HFF-Myc (cell line): ENCODE measurements at places on chromosomes 5 and 9.

GRCh38 chr9:137048655-137049543, 2.9 kb upstream of the NPDC1 start:
- DNase-seq, result no peak

DNA sequence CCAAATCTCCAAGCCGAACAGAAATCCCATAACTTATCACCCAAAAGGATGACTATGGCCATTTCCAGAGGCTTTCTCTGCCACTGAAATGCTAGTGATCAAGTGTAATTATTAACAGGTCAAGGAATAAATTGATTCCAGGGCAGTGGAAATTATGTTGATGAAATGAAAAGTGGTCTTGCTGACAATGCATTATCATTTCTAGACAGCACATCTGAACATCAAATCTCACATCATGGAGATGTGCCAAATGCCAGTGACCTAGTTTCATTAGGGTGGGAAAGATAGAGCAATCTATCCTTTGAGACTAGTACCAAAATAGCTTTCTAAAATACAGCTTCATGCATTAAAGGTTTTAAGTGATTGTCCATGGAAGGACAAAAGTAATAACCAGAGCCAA, 86.1 kb downstream of the AUH start:
- no peak for DNase-seq

DNA sequence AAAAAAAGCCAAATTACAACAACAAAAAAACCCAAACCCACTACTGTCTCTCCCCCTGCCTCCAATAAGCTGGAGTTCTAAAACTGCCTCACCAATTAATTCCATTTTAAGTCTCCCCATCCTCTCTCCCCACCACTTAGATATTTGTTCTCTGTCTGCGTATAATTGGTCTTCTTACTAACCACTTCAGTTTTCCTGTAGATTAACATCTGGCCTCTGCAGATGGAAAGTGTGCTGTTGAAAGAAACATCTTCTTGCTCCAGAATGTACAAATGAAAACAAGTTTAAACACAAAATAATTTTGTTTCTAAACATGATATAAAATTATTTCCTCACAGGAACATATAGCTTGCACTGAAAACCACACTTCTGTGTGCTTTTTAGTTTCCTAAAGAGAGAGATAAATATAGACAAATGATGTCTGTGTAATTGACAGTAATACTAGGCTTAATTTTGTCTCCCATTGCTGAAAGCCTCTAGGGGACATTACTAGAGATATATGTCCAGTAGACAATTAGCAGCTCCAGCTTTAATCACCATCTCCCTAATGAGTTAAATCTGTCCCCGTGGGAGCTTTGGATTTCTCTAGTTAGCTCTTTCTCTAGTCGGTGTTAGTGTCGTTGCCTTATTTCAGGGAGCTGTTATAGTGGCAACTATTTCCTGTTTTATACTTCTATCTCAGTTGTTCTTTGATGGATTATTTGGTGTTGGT, 164.0 kb downstream of the ARHGAP26 start:
- no peak for DNase-seq

- no peak for DNase-seq
These were observed 23.4 kb downstream of the DMRTA1 start for GRCh38 chr9:22469928-22470544.

- DNase-seq, result no peak
These were observed 240.1 kb upstream of the RASA1 start for GRCh38 chr5:87027570-87027969.

GRCh38 chr9:19807182-19807892, 18.5 kb upstream of the SLC24A2 start:
- no peak for DNase-seq

DNA sequence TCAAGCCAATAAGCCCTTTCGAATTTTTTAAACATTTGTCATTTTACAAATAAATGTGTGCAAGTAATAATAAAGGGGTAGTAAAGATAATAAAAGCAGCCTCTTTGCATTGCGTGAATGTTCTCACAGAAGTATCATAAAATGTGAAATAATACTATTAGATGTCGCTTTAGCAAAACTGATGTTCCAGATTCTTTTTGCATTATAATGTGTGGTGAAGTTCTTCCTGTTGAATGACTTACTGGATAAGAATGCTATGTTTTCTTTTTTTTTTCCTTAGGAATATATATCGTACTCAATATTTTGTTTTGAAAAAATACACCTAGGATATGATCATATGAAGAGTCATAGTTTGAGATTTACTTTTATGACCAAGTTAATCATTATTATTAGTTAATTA, 85.2 kb upstream of the CDH12 start:
- no peak for DNase-seq

DNA sequence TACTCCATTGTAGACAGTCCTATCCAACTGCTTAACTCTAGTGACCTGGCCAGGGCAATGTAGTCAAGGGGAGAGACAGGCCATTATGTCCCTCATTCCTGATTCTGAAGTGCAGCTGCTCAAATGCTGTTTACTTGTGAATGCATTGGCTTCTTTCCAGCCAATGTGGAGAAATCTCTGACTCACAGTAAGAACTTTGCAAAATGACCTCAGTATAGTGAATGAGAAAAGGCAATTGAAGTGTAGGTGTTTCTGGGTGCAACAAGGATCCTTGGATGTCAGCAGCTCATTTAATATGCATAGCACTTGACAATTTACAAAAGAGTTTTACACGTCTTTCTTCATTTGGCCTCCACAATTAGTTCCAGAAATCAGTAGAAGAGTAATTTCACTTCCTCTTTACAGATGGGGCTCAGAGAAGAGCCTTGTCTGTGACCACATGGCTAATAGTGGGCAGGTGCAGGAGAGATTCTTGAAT, 367.2 kb downstream of the OSTF1 start:
- DNase-seq, result no peak

DNA sequence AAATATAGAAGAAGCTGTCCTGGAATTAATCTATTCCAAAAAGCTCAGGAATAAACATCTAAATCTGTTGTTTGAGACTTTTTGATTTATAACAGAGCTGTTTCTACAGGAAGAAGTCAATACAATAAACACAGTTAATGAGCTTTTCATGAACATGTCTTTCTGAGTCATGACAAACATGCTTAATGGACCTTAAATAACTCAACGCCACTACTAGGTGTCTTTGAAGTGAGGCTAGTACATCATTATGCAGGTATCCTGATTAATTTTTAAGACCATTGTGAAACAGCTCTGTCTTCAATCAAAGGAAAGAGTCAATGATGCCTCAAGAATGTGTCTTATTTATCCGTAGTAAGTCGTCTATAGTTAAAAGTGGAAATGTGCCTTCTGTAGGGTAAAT, 131.6 kb downstream of the GABRB2 start:
- no peak for DNase-seq

GRCh38 chr5:98309785-98310598, 463.5 kb upstream of the RGMB start:
- DNase-seq, result peak; percentile 95

DNA sequence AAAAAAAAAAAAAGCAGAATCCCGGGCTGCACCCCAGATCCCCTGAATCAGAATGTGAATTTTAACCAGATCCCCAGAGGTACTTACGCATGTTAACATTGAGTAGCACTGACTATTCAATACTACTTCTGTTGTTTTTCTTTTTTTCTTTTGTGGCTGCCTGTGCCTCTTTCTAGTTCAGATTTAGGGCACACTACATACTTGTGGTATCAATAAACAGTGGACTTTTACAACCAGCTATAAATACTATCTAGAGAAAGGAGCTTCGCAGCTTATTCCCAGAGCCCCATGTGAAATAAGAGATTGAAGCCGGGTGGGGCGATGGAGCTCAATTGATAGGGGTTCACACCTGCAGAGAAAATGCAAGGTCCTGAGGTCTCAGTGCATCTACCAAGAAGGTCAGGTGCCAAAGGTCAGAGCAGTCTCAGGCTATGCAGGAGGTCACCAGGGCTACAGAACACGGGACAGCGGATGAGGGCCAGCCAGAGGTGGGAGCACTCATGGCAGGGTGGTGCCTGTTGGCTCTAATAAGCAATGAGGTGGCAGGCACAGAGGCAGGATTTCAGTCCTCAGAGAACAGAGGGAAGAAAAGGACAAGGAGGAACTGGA, 22.3 kb downstream of the WWC1 start:
- DNase-seq, result no peak

- no peak for DNase-seq
These were observed 488.7 kb upstream of the CYLC2 start for GRCh38 chr9:102506406-102506805.

- DNase-seq, result no peak
These were observed 212.6 kb upstream of the KIF2A start for GRCh38 chr5:62093411-62093810.

DNA sequence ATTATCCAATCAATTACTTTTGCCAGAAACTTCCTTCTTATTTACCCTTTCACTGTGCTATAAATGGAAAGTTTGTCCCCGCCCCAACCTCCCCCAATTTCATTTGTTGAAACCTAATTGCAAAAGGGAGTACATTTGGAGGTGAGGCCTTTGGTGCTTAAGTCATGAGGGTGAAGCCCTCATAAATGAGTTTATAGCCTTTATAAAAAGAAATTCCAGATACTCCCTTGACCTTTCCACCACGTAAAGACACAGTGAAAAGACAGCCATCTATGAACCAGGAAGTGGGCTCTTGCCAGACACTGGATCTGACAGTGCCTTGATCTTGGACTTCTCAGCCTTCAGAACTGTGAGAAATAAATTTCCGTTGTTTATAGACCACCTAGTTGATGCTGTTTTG, 82.3 kb downstream of the NUDT12 start:
- no peak for DNase-seq

DNA sequence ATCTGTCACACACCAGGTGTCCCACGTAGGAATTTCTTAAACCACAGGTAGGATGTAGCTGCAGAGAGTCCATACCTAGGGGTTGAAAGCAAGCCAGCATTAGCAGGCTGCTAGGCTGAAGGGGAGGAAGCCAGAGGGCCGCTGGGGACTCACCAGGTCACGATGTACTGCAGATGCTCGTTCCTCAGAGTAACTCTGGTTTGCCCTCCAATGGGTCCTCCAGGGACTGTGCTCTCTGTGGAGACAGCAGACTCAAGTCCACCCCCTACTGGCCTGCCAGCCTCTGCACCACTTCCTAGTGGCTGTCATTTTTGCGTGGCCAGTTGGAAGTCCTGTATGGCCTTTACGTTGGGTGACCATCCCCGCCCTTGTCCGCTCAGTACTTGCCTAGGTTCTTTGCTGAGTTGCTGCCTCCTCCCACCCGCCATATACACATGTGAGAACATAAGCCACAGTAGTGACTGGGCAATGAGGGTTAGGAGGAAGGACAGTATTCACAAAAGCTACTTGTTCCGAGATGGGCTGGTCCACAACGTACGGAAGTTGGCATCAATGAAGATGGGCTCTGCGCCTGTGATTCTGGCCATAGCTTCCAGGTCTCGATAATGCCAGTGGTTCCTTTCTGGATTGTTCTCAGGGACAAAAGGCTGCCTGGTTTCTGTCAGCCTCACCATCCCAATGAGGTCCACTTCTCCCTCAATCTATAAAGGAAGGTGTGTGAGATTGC, 4.1 kb downstream of the RPL7A start:
- peak; percentile 56 for DNase-seq

- no peak for DNase-seq
These were observed 2.7 kb downstream of the CEL start for GRCh38 chr9:133064241-133065069.

DNA sequence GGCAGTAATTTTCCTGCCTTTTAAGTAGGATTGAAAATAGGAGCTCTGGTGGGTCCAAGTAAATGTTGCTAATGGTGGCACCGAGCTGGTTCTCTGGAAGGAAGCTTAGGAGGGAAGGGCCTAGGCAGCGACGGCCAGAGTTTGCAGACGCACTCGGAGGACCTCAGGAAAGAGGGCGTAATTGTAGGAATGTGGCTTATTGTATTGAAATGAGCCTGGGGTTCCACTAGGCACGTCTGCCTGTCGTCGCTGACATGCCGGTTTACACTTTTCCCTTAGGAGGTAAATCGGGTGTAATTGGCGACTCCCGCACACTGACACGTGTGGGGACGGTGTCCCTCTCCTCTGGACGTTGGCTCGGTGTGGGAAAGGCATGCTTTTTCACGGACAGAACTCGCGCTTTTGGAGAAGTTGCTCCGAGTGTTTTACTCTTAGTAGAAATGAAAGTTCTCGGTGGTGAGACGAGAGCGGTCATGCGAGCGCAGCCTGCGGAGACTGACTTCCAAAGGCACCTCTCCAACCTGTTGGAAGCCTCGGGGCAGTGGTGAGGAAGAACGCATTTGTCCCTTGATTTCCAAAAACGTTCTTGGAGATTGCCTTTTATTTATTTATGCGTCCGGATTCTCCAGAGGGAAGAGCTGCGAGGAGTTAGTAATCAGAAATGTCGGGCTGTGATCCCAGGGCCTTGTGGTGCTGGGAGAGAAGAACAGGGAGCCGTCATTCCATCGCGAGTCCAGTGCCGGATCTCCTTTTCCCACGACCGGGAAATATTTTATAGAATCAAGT, 1.3 kb downstream of the NR4A3 start:
- no peak for DNase-seq

- DNase-seq, result no peak
These were observed 34.9 kb downstream of the ALDH1A1 start for GRCh38 chr9:72917892-72918509.

GRCh38 chr5:1931604-1932231, 49.0 kb upstream of the IRX4 start:
- no peak for DNase-seq

- DNase-seq, result no peak
These were observed 50.6 kb downstream of the NREP start for GRCh38 chr5:111706345-111706744.
